ENCODE measurements at places on chromosomes 7 and 10.

DNA sequence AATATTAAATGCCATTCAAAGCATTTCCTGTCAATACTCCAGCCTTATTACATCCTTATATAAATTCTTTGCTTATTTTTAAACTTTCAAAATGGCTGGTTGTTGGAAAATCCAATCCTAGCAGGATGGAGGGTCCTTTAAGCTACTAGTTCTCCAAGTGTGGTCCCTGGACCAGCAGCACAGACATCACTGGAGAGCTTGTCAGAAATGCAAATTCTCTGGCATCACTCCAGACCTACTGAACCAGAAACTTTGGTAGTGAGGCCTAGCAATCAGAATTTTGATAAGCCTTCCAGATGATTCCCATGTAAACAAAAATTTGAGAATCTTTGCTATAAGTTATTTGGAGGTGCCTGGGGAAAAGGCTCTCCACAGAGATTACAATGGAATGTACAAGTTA lies 43.8 kb downstream of the CALCR start:
- no peak for DNase-seq

- no peak for DNase-seq
Observed at GRCh38 chr7:47215049-47215448, 366.9 kb downstream of the TNS3 start.

DNA sequence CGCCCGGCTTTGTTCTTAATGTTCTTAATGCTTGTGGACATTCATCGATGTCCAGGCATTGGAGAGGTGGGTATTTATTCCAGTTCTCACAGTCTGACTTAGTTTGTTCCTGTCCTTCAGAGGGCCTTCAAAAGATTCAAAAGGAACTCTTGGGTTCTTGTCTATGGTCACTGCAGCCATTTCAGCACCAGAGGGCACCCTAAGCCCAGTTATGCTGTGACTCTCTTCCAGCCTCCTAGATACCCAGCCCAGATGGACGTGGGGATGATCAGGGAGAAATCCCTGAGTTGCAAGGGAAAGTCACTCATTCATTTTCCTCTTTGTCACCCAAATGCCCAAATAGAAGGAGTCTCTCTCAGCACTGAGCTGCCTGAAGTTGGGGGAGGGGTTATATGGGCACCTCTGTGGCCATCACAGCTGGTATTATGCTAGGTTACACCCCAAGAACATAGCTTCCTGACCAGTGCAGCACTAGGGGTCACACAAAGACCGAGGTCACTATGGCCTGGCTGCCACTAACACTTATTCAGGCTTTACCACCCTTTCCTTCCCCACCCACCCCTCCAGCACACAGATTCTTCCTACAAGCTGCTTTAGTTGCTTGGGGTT lies 26.5 kb upstream of the CCDC126 start:
- peak; percentile 38 for DNase-seq

DNA sequence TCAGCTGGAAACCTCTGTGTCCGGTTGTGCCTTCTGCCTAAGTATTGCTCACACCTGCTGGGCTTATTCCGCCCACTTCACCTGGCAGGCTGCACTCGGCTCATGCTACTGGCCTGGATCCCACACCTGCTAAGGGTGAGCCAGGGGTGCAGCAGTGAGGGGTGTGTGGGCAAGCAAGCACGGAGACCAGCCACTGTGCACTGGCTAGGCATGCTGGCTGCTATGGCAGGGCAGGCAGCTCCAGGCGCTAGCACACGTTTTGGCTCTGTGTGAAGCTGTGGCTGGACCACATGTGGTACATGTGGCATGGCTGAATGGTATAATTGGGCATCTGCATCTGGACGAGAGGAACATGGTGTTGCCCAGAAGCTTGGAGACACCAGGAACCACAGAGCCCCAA lies 940.7 kb downstream of the NRG3 start:
- DNase-seq, result no peak

GRCh38 chr7:137501562-137501961 lies 158.0 kb upstream of the PTN start:
- no peak for DNase-seq

GRCh38 chr10:15045380-15045779 lies 1.6 kb downstream of the OLAH start:
- DNase-seq, result no peak

DNA sequence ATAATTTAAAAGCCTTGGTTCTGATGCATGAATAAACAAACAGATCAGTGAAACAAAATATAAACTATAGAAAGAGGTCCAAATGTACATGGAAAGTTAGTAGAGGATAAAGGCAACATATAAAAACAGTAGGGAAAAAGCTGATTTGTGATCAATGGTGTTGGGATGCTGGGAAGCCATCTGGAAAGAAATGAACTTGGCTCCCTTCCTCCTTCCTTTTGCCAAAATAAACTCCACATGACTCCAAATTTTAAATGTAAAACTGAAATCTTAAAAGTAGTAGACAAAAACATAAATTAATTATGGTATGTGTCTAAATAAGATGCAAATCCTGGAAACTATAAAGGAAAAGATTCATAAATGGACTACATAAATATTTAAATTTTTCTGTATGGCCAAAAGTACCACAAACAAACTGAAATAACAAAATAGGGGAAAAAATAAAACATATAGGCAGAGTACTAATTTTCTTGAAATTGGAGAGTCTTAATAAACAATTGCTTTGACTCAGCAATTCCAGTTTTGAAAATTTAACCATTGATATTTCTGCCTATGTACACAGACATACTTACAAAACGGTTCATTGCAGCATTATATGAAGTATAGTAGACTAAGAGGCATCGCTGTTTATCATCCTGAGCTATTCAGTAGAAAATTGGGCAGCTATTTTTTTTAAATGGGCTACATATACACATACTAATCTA lies 77.0 kb upstream of the TRIM24 start:
- DNase-seq, result no peak

- DNase-seq, result no peak
Observed at GRCh38 chr7:114109721-114110120, 190.9 kb upstream of the PPP1R3A start.

DNA sequence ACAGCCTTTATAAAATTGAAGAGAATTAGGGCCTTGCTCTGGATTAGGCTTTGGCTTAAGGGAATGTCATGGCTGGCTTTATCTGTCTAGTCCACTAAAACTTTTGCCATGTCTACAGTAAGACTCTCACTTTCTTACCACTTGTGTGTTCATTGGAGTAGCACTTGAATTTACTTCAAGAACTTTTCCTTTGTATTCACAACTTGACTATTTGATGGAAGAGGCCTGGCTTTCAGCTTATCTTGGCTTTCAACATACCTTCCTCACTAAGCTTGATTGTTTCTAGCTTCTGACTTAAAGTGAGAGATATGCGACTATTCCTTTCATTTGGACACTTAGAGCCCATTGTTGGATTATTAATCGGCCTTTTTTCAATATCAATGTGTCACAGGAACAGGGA lies 96.1 kb downstream of the TPST1 start:
- DNase-seq, result no peak

GRCh38 chr10:110655320-110655719 lies 11.2 kb downstream of the RBM20 start:
- DNase-seq, result no peak

- DNase-seq, result no peak
Observed at GRCh38 chr10:121598263-121599249, at the start of gene FGFR2. Gene FGFR2, minus strand, starts transcription at chr10:121598444. Its CDS starts 4,627 bp downstream, at chr10:121593817.

- no peak for DNase-seq
Observed at GRCh38 chr7:5477723-5478531, 54.3 kb upstream of the TNRC18 start.

GRCh38 chr10:124716369-124716768 lies 27.8 kb downstream of the FAM53B start:
- no peak for DNase-seq

- no peak for DNase-seq
Observed at GRCh38 chr10:118790058-118790457, 35.3 kb upstream of the CACUL1 start.

- DNase-seq, result no peak
Observed at GRCh38 chr7:141585592-141586510, 34.6 kb downstream of the AGK start.

GRCh38 chr7:150311146-150311545 lies 12.0 kb upstream of the LRRC61 start:
- DNase-seq, result no peak

DNA sequence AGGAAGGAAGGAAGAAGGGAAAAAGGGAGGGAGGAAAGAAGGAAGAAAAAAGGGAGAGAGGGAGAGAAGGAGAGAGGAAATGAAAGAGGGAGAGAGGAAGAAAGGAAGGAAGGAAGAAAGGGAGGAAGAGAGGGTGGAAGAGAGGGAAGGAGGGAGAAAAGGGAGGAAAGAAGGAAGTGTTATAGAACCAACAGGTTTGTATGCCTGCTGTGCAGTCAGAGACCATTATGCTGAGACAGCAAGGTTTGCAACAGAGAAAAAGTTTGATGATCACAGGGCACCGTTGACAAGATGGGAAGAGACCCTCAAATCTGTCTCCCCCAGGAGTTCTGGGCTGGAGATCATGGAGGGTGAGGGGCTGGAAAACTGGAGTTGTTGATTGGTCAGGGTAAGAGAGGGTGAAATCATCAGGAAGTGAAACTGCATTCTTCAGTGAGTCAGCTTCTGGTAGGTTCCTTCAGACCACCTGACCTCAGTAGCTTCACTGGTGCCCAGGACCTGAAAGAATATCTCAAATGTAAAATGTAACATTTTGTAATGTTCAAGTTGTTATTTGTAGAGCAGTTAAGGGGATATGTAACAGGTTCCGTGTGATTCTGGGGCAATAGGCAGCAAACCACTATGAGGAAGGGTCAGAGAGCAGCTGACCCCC lies 76.3 kb downstream of the JCAD start:
- no peak for DNase-seq

GRCh38 chr10:35516102-35516670 lies 89.0 kb upstream of the GJD4 start:
- DNase-seq, result no peak

DNA sequence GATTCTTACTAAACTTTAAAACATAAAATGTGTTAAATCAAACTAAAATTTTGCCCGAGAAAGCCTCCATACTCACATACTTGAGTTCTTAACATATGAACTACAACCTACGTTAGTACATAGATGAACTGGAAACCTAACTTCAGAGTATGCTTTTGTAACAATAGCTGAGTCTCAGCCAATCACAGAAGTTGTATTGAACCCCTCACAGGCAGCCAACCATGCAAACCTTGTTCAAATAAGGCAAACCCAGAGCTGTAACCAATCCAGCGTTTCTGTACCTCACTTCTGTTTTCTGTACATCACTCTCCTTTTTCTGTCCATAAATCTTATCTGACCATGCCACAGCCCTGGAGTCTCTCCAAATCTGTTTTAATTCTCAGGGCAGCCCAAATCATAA lies 157.3 kb upstream of the COL1A2 start:
- DNase-seq, result no peak

GRCh38 chr7:117096330-117096729 lies 143.0 kb downstream of the ST7 start:
- no peak for DNase-seq

- DNase-seq, result no peak
Observed at GRCh38 chr10:125457406-125457805, 225.6 kb downstream of the TEX36 start.

DNA sequence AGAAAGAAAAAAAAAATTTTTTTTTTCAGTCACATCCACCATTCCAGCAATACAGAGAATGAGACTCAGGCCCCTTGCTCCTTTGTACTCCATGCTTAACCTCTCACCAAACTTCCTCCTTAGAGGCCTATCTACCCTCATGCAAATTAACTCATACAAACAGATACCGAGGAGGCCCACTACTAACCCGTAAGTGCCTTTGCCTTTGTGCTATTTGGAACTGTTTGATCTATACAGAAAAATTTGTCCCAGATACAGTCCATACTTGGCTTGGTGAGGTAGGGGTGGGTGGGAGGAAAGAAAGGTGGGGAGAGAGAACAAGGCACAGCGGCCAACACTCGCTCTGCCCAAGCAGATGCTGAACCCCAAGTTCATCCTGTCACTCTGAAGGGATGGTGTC lies 87.8 kb upstream of the DUSP5 start:
- DNase-seq, result no peak

- no peak for DNase-seq
Observed at GRCh38 chr10:128566361-128566968, 440.2 kb upstream of the MKI67 start.

GRCh38 chr10:21336476-21337170 lies 188.9 kb downstream of the SKIDA1 start:
- no peak for DNase-seq

DNA sequence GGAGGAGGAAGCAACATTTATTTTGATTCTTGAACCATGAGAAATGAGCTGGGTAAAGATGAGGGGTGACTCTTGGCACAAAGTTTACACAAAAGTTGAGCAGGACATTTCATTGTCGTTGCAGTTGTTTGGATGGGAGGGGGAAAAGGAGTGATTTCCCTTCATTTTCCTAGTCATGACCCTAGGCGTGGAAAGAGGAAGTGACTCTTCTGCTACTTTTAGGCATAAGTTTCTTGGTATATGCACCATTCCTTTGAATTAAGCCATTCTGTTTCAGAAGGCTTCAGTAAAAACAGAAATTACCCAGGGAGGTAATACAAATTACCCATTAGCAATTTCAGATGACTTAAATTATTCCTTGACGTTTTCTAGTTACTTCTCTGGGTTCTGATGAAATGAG lies 113.9 kb upstream of the FAM171A1 start:
- no peak for DNase-seq

GRCh38 chr10:87562750-87563149 lies 58.1 kb downstream of the MINPP1 start:
- no peak for DNase-seq

DNA sequence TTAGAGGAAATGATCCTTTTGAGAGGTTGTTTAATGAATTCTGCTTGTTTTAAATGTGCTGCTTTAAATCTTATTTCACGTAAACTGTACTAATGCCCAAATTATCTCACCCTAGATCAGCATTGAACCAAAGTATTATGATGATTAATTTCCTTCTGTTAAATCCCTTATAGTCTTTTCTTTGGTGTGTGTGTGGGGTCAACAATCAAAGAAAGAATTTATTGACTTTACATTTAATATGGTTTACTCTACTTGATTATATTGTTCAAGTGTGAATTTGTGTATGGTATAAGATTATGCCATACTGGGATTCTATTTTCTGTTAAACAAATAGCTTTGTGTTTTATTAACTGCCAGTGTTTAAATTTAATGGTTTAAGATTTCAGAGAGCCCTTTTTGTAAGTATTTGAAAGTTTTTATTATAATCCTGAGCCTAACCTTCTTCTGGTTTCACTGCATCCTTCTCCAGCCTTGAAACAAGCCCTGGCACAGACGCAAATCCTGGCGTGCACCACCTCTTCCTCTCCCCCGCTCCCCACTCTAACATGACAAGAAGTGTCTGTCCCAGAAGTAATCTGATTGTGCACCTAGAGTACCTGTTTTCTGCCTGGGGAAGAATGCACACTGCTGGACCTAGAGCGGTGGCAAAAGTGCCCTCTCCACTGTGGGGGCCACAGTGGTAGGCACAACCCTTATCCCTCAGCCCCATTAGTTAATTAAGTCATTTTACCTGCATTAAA lies 70.6 kb downstream of the KAT6B start:
- no peak for DNase-seq
